ENCODE measurements at places on chromosomes 11 and 22.

DNA sequence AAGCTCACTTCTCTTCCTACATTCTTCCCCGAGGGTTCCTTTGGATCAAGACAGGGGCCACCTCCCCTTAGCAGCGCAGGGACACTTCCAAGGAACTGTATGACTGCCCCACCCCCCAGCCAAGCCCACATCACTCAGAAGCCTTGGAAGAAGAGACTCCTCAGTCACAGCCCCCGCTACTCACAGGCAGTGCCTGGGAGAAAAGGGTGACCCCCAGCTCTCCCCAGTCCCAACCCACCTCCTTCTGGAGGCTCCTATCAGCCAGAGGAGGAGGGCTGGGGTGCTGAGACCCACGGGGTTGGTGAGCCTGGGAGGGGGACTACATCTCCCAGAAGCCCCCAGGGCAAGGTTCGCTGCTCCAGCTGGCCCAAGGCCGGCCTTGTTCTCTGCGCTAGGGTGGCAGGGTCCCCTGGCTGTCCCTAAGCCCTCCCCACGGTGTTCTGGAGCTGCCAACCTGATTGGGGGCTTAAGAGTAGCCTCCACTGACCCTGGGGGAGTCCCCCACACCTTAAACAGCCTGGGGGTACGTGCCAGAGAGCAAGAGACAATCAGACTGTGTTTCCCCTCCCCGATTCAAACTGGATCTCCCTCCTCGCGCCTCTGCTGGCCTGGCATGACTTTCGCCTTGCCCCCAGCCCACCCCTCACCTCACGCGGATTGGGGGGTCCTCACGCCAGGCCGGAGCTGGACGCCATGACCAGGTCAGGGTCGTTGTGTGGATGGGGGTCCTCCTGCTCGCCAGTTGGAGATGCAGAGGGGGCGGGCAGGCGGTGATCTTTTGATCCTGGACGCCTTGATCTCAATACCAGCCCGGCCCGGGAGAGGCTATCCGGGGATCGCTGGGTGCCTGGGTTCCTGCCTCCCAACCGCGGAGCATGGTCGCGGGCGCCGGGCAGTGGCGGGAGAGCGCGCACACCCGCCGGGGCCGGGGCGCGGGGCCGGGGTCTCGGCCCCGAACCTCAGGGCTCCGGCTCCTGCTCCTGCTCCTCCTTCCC, 838 bp downstream of the BCL9L start:
- no peak for DNase-seq

DNA sequence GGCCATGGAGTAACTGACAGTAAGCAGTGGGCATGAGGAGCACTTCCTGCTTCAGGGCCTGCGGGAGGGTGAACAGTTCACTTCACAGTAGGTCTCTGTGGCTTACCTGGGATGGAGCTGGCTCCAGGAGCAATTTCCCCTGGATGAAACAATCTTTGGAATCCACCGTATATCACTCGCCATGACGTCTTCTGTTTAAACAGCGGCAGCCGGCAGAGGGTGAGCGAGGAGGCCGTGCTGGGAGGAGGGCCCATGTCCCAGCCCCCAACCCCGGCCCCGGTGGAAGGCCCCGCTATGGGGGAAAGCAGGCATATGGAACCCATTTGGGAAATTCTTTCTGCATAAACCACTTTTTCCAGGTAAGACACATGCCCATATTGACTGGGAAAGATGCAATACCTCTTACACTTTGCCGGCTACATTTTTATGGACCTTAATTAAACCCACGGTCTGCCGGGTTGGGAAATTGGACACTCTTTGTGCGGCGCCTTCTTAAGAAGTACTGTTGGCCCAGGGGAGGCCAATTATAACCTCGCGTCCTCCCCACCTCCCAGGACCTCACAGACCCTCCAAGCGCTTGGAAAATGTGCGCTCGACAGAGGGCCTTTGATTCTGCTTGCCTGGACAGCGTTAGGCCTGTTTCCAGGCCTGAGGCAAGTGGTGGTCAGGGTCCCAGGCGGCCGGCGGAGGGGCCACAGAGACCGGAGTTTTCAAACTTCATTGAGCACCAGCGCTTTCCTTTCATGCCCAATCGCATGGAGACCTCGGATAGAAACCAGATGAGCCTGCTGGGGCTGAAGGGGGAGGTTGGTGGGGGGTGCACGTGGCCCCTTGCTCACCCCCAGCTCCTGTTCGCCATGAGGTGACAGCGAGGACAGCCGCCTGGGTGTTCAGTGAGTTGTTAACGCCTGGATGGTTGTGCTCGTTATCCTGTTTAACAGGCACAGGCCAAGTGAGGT, 40.4 kb downstream of the SMIM38 start:
- DNase-seq, result no peak

DNA sequence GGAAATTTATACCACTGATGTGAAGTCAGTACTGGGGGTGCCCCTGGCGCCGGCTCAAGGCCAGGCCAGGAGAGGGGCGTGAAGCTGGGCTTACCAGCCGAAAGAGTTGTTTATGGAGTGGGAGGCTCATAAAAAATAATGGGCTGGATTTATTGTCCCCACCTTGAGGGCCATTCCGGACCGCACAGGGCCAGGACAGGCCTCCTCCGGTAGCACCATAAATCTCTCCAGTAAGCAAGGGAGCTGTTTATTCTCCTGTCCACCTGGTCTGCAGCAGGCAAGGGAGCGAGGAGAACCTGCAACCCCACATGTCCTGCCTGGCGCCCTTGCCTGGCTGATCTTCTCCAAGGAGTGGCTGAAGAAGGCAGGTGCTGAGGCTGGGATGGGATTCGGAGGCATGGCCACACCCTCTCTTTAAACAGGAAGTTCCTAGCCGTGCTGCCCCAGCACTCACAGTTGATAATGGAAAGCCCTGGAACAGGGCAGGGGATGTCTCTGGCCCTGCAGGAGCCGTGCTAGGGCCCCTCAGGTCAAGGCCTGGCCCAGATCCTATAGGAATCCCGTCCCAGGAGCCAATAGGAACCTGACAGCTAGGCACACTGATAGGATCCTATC, 65.1 kb downstream of the SCUBE1 start:
- DNase-seq, result no peak

- no peak for DNase-seq
These were observed 27.1 kb upstream of the MRGPRX2 start for GRCh38 chr11:19087658-19088057.

DNA sequence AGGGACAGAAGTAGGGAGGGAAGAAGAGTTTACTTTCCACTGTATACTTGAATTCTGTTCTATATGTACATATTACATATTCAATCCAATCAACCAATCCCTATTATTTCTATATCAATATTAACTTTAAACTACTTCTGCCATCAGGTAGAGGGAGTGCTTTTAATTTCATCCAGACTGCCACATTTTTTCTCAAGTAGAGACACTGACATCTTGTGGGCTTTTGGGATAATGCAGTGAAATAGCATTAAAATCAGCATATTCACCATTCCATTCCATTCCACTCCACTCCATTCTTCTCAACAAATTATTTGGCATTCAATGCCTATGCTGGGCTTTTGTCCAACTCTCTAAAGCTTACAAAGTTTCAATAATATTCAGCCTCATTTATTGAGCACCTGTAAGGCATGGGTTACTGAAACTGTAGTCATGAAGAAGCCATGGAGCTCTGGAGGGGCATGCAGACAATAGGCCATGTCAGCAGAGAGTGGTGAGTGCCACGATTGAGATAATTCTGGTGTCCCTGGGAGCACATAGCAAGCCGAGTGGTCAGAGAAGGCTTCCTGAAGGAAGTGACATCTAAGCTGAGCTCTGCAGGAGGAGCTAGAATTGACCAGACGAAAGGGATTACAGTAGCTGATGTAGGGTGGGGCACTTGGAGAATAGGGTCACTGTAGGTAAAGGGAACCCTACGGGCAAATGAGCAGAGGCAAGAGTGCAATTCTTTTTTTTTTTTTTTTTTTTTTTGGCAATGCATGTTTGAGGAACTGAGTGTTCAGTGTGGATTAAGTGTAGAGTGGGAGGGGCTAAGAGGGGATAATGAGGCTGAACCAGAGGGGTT, 12.8 kb upstream of the CLPB start:
- DNase-seq, result peak; percentile 35

GRCh38 chr11:70654016-70654415, 255.7 kb downstream of the CTTN start:
- DNase-seq, result no peak

DNA sequence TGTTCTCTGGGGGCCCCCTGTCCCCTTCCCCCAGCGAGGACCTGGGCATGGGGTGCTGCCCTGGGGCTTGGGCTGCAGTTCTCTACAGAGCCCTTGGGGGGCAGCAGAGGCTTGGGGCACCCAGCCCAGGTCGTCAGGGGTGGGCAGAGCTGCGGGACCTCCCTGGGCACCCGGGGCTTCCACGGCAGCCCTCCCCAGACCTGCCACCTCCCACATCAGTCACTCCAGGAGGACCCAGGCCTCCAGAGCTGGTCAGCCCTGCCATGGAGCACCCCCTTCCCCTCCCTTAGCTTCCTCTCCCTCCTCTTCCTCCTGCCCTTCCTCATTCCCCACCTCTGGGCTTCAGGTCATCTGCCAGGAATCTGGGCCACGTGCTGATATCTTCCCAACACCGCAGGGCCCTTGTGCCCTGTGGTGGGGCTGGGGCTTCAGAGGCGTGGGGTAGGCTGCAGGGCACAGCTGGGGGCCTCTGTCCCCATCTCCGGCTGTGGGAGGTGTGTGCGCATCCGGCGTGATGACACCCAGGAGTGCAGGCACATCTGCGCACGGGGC, 5.8 kb downstream of the TSPAN4 start:
- DNase-seq, result peak; percentile 83

- peak; percentile 92 for DNase-seq
These were observed 3.0 kb downstream of the LRP5 start for GRCh38 chr11:68315171-68315920.

GRCh38 chr11:65401803-65402248, 15.4 kb downstream of the FRMD8 start:
- no peak for DNase-seq

- DNase-seq, result no peak
These were observed 10.7 kb downstream of the ATG16L2 start for GRCh38 chr11:72824811-72825505.

GRCh38 chr11:72642043-72642883, 32.0 kb downstream of the PDE2A start:
- peak; percentile 64 for DNase-seq

- no peak for DNase-seq
These were observed 11.3 kb upstream of the RCN1 start for GRCh38 chr11:32079553-32079952.

- no peak for DNase-seq
These were observed 339.3 kb upstream of the SYN3 start for GRCh38 chr22:33397381-33397907.

DNA sequence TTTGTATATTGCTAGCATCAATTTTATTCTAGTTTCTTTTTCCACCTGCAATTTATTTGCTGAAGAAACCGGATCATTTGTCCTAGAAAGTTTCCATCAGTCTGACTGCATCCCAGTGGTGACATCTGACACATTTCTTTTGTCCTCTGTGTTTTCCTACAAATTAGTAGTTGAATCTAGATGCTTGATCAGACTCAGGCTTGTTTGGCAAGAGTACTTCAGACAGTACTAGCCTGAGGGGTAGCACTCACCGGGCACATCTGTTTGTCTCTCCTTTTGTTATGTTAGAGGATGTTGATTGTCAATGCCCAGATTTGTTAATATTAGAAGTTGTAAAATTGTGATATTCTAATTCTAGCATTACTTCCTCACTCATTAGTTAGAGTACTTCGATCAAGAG, 204.8 kb downstream of the SWAP70 start:
- DNase-seq, result no peak

DNA sequence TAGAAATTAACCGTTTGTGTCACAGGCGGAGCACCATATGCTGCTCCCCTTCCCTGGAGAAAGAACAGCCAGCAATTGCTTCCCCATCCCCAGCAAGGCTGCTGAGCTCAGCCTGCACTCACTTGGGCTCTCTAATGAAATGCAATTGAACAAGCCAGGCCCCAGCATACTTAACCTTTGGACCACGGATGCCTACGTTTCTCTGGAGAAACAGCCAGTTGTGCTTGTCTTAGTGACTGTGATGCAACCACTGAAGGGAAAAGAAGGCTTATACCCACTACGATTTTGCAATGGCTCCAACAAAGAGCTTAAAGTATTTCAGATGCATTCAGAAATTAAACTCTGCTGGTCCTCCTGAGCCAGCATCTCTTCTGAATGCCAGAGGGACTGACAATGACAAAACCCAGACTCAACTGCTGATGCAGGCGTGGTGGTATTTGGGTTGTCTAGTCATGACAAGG, 51.3 kb upstream of the SESN3 start:
- DNase-seq, result peak; percentile 63

GRCh38 chr22:49132009-49132408, 695.7 kb downstream of the BRD1 start:
- DNase-seq, result no peak

- no peak for DNase-seq
These were observed 16.3 kb upstream of the SEC14L3 start for GRCh38 chr22:30488121-30488520.
